ENCODE measurements at places on chromosomes 3 and 15.

DNA sequence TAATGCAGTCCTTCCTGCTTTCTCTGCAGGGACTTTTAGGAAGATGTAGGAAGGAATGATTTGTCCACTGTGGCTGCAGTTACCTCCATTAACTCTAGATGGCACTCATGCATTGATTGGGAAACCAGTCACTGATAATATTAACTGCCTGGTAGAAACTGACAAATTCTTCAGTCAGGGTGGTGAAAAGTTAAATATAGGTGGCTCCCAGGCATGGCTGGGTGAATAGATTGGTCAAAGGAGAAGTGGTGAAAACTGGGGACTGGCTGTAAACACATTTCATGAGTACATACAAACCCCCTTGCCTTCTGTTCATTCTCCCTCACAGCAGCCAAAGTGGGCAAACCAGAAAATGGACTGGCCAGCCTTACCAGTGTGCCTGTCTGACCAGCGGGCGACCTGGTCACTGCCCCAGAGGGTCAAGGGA is 333.4 kb downstream of the THSD4 start:
- DNase-seq, result peak; percentile 59

GRCh38 chr3:194574639-194575483 is 58.4 kb downstream of the TMEM44 start:
- peak; percentile 14 for DNase-seq

DNA sequence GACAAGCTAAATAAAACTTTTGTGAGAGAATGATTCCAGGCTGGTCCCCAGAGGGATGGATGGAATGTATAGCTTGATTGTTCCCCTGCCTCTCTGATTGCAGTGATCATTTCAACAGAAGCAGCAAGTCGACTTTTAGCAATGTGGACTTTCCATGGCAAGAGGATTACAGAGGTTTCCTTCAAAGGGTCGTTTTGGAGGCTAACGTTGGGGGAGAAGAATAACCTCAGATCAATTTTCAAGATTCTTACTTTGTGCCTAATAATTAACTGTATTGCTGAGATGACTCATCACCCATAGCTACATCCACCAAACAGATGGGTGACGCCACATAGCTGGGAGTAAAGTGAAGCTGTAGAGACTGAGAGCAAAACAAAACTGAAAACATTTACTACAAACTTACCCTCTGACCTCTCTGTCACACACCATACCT is 79.9 kb downstream of the GTPBP8 start:
- DNase-seq, result no peak

DNA sequence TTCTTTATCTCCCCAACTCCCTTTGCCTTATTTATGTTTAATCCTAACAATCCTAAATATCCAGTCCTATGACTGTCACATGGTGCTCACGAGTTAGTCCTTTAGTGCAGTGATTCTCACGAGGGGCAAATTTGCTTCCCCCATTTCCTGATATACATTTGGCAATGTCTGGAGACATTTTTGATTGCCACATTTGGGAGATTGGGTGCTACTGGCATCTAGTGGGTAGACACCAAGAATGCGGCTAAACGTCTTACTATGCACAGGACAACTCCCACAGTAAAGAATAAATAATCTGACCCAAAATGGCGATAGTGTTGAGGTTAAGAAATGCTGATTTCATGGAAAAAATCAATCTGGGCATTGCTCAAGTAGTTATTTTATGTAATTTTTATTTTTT is 466.5 kb downstream of the ROBO2 start:
- peak; percentile 9 for DNase-seq

- DNase-seq, result no peak
Measured at GRCh38 chr15:94744080-94744793, 512.9 kb downstream of the MCTP2 start.

DNA sequence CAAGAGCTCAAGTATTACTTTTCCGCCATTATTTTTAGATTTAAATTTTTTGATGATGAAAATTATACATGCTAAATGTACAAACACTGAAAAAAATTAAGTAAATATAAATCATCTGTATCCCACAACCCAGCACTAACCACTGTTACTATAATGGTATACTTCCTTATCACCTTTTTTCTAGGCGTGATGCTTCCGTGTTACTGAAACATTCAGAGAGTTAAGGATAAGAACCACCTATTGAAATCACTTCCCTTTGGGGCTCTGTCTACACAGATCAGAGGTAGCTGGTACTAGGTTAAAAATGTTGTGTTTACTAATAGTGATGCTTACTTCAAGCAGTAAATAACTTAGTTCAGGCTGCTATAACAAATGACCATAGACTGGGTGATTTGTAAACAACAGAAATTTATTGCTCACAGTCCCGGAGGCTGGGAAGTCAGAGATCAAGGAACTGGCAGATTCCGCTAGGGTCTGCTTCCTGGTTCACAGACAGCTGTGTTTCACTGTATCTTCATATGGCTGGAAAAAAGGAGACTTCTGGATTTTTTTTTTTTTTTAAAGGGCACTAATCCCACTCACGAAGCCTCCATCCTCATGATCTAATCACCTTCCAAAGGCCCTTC is 6.4 kb downstream of the SNX4 start:
- DNase-seq, result no peak

DNA sequence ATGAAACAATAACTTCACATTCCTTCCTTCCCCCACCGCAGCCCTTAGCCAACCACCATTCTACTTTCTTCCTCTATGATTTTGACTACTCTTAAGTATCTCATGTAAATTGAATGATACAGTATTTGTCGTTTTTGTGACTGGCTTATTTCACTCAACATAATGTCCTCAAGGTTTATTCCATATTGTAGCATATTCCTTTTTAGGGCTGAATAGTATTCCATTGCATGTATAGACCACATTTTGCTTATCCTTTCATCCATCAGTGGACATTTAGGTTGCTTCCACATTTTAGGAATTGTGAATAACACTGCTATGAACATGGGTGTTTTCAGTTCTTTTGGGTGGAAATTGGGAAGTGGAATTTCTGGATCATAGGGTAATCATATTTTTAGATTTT is 106.1 kb downstream of the THSD4 start:
- no peak for DNase-seq

GRCh38 chr15:56099311-56099710 is 105.9 kb upstream of the NEDD4 start:
- DNase-seq, result no peak

GRCh38 chr3:116032176-116032575 is 408.9 kb downstream of the GAP43 start:
- DNase-seq, result no peak

DNA sequence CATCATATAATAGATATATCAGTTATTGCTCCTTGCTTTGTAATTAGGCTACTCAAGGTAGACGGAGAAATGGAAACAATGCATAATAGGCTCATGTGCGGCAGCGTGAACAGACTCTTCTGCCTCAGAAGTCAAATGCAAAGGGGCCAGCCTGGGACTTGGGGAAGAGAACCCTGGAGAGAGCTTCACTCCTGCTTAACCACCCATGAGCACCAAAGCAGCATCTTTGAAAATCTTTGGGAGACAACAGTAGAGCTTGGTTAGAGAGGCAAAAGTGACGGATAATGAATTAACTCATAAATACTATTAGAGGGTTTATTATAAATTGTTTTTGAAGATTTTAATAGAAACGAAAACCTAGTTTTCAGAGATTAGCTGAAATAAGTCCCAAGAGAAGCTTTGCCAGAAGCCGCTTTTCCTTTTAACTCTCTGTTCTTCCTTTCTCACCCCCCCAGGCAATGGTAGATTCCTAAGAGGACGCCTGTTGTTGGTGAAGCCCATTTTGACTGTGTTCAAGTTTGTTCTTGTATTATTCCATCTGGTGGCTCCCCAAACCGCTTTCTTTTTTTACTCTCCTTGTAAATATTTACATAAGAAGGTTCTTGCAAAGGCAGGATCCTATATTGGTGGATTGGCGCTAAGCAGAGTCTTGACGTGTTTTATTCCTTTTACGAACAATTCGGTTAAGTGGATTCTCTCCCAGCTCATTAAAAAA is 196.0 kb upstream of the TPRG1 start:
- DNase-seq, result no peak

DNA sequence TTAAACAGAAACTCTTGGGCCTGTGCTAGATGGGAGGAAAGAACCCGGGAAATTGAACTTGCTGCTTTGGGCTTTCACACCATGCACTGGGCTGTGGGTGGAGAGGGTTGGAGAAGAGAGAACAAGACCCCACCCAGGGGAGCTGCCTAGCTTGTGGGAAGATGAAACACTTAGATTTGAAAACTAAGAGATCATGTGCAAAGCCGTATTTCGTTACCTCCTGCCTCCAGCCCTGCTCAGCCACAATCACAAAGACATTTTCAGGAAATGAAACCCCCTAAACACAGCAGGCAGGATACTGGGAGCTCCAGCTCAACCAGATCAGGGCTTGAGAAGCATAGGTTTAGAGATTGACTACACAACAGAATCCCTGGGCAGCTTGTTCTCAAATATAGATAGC is 183.0 kb upstream of the C2CD4B start:
- DNase-seq, result no peak

GRCh38 chr3:13303410-13303809 is 116.7 kb downstream of the NUP210 start:
- no peak for DNase-seq

DNA sequence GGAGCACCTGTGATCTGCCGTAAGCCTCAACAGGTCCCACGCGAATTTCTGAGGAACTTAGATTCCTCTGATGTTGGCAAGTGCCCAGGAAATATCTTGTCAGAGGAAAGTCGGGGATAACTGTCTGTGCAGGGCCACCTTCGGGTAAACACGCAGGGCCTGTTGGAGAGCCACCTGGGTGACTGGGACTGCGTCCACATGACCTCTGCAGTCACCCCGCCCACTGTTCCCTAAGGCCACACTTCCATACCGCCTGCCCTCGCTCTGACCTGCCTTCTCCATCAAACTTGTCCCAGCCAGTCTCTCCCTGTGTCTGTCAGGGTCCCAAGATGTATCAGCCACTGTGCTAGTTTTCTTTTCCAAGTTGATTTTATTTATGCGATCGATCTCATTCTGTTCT is 28.7 kb downstream of the BFSP2 start:
- DNase-seq, result no peak

- no peak for DNase-seq
Measured at GRCh38 chr15:31500766-31501449, 174.3 kb downstream of the KLF13 start.

GRCh38 chr3:141940194-141940776 is 63.8 kb downstream of the ATP1B3 start:
- peak; percentile 43 for DNase-seq

- DNase-seq, result peak; percentile 31
Measured at GRCh38 chr3:141411251-141411771, 43.0 kb downstream of the ZBTB38 start.

DNA sequence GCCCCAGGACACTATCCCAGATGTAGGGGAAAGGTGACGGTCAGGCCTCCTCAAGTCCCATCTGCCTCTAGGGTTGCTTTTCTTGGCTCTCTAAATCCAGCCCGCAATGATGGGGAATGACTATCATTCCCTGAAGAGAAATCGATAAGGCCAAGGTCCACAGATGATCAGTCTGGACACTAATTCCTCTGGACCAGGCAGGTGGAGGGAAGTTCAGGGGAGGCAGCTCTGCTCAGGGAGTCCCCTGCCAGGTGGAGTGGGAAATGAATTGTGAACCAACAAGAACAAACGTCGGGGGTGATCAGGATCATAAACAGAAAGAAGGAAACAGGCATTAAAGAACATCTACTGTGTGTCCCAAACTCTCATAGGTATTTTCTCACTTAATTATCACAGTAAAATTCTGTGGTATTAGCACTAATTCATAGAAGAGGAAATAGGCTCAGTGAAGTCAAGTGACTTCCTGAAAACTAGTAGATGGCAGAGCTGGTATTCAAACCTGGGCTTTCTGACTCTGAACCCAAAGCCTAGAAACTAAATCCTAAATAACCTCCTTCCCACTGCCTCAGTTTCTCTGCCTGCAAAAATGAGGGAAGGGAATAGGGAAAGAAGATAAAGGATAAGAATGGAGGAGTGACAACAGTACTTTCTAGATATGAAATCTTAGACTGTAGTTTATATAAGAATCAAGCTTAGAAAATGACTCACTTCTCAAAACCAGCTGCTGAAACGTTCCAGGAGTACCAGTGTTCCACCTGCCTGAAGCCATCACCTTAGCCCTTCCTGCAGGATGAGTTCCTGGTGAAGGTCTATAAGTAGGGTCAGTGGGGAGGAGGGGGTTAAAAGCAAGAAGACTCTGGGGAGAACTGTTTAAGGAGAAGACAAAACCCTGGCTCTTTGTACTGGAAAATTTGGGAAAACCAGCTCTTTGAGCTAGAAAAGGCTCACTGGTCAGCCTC is 7.5 kb downstream of the BMF start:
- no peak for DNase-seq

DNA sequence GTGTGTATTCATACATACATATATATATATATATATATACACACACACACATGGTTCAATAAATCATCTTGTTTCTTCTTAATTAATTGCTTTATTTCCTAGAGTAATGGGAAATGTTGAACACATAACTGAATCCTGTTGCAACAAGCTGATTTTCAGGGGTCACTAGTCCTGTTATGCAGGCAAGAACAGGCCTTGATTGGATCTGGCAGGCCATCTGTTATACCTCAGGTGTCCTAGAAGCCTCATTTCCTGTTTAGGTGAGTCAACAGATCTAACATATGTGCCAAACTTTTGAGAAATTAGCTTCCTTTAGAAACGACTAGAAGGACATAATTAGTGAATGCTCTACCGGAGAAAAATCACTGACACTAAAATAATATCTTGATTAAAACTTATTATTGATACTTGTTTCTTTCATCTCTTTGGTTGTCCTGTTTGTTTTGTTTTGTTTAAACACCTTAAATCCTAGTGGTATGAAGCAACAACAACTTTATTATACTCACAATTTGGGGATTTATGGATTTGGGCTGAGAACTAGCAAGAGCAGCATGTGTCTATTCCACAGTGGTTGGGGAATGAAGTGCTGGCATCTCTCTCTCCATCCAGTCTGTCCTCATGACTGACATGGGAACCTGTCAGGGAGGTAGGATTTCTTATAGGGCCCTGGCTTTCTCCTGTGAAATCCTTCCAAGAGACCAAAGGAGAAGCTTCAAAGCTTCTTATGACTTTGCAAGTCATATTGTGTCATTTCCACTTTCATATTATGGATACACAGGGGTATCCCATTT is 552.6 kb downstream of the NSUN3 start:
- DNase-seq, result peak; percentile 48

- DNase-seq, result no peak
Measured at GRCh38 chr15:40263024-40263754, 19.7 kb downstream of the ANKRD63 start.

Data from WERI-Rb-1 (cell line).